ENCODE measurements at places on chromosomes 12 and 14.

- no peak for DNase-seq
Observed at GRCh38 chr14:76720382-76720813, 40.9 kb upstream of the VASH1 start.

GRCh38 chr12:87096082-87096585 is 839.9 kb upstream of the MGAT4C start:
- DNase-seq = no peak

DNA sequence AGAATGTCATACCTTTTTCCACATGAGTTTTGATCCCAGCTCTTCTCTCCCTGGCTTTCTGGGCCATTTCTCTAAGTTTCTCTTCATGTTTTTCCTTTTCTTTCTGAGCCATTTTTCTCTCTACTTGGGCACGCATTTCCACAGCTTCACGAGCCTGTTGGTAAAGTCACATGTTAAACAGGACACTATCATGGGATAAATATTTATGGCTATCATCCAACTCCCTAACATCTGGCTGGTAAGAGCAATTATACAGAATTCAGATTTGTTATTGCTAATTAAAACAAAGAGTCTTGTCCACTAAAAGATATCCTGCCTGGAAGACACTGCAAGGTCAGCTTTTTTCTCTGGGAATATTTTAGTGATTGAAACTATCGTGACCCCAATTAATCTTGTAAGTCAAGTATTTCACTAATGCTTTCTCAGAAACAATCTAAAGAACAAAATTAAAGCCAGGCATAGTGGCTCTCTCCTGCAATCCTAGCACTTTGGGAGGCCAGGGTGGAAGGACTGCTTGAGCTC is 23.1 kb downstream of the SLIRP start:
- DNase-seq = no peak

- no peak for DNase-seq
Observed at GRCh38 chr14:45838597-45838996, 585.6 kb upstream of the MIS18BP1 start.
